MCF 10A (cell line): ENCODE measurements at places on chromosomes 11 and 22.

DNA sequence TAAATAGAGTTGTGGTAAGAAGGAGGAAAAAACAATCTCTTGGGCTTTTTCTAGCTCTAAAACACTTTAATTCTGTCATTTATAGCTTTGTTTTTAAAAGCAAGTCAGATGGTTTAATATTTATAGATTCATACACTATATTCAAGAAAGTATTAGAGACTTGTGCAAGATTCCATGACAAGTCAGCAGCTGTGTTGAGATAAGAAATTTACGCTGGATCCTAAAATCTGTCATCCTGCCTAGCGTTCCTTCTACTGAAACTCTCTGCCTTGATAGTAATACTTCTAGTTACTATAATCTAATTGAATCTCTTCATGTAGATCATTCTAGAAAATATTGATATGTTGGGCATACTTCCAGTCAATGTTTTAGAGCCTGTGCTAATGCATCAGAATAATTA lies 721.8 kb downstream of the CNTN5 start:
- DNase-seq, result no peak

DNA sequence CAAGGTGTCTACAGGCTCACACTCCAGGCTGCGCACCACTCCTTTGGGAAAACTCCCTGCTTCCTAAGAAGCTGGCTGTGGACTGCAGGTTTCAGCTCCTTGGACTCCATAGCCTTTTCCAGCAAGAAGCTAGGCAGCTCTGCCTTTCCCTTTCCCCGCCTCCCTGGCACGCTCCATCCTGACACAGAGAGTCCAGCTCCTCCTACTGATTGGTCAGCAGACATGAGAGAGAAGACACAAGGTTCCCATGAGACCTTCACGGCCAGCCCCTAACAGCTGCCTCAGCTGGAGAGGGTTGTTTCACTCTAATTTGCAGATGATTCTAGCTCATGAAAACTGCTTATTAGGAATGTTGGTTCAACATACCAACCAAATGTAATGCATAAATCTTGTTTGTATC lies 27.6 kb downstream of the TENM4 start:
- DNase-seq, result peak; percentile 91

- DNase-seq, result no peak
Measured at GRCh38 chr11:31786996-31787685, 24.0 kb downstream of the PAX6 start.

- no peak for DNase-seq
Measured at GRCh38 chr11:48049036-48049435, 68.7 kb downstream of the PTPRJ start.

- no peak for DNase-seq
Measured at GRCh38 chr11:95100191-95100648, 10.6 kb downstream of the ENDOD1 start.

DNA sequence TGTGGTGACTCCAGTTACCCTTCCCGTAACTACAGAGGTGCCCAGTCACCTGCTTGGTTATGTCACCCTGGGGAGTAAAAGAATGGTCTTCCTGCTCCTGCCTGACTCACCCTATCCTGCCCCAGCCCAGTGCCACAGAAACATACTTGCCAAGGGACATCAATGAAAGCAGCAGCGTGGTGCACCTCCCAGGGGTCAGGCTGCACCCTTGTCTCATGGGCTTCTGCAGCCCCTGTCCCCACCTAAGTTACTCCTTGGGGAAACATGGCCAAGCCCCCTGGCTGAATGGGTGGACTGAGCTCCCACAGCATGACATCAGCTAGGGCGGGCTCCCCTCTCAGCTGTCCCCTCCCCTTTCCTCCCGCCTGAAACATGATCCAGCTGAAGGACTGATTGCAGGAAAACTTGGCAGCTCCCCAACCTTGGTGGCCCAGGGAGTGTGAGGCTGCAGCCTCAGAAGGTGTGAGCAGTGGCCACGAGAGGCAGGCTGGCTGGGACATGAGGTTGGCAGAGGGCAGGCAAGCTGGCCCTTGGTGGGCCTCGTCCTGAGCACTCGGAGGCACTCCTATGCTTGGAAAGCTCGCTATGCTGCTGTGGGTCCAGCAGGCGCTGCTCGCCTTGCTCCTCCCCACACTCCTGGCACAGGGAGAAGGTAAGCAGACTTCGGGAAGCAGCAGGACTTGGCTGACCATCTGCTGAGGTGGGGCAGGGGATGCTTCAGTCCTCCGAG lies at the start of gene HTR3A:
HTR3A (plus strand) TSS at position 368 of the 730 bp plus-strand sequence; CDS start at position 586, 218 bp downstream.
- DNase-seq, result peak; percentile 75

DNA sequence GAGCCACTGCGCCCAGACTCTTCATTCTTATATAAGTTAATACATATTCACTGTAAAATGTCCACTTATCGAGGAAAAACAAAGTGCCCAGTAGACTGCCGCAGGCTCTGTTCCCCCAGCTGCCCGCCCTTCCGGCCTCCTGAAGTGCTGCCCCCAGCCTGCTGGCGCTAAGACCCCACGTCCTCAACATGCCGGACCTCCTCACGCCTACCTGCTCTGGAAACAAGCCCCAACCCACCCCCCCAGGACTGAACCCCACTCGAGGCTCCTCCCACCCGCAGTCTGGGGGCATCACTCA lies 1.1 kb downstream of the GATD1 start:
- DNase-seq, result no peak

DNA sequence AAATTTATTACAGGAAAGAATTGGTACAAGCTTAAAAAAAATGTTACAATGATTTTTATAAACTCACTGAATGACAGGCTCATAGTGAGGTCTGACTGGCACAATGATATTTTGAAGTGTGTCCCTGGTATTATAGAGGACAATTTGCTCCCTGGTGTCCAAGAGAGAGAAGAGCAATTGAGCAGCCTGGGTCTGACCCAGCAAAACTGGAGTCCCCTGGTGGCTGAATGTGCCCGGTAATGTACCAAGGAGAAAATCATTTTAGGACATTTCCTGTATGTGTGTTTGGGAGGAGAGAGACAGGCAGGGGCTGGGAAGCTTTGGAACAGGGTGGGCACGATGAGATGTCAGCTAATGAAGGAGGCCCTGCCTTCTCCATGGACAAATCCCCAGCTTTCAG lies 125.3 kb downstream of the APOL5 start:
- DNase-seq, result peak; percentile 66
